ENCODE measurements at places on chromosomes 16 and 17.

- DNase-seq = no peak
Measured at GRCh38 chr16:69378760-69379159, 7.0 kb downstream of the TERF2 start.

DNA sequence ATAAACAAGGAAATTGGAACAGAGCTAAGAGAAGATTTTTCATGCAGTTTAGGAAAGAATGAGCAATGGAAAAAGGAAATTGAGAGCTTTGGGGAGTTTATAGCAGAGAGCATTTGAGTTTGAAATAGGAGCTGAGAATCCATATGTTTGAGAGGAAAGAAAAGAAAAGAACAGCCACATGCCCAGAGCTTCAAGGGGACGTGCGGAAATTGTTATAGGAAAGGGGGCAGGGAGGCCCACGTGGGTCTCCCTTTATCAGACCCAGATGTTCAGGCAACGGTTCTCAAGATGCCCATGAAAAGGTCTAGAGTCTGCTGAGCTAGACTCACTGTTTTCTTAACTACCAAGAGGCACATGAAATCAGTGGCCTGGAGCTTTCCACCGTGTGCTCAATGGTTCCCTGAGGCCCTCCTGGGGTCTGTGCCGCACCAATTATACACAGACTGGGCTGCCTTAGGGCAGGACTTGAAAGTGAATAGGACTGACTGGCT lies 31.2 kb downstream of the CHD9 start:
- DNase-seq = no peak

DNA sequence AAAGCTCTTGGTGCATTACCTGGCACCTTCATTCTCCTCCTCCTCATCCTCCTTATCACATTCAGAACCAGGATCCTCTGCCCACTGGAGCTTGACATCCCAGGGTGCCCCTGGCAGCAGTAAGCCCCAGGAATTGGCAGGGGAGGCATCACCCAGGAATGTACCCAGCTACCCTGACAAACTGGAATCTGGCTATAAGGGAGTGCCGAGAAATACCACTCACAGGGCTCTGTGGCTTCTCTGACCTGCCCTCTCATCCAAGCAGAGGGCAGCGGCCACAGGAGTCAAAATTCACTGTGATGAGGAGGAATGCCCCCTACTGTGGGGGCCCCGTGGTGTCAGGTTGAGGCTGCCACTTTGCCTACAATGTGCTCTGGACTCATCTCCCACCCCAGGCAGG lies 19.6 kb downstream of the MPP3 start:
- no peak for DNase-seq

DNA sequence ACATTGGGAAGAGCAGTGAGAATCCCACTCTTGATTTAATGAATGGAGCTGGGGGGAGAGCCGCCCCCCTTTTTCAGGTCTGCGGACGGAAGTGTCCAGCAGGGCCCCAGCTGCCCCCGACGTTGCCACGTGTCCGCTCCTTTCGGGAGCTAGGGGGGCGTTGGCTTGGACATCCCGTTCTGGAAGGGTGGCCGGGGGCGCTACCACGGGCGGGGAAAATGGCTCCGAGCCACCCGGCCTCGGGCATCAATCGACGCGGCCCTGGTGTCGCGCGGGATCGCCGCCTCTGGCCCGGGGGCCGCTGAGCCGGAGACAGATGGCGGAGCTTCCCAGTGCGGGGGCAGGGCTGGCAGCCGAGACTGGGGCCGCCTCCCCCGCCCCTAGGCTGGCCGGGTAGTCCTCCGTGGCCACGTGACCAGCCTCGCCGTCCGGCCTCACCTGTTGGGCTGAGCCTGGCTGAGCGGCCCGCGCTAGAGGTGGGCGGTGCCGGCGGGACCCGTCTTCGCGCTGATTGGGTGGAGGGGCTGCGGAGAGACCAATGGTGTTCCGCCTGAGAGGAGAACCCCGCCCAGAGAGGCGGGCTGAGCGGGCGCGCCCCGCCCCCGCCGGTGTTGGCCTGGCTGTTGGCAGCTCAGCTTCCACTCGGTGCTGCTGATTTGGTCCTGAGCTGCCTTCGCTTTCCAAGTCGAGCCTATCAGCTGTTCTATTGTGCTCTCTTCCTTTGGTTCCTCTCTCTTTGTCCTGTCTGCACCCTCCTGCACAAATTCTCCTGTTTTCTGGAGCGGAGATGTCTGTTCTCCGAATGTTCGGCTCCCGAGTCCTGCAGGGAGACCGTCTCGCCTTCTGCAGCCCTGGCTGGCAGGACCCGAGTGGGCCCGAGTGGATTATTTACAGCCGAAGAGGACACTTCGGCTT lies 8.3 kb downstream of the HS3ST3B1 start:
- DNase-seq = peak; percentile 96

- DNase-seq = no peak
Measured at GRCh38 chr17:16814439-16814838, 124.4 kb downstream of the CCDC144A start.

- DNase-seq = no peak
Measured at GRCh38 chr16:73043828-73044467, 4.0 kb downstream of the ZFHX3 start.

DNA sequence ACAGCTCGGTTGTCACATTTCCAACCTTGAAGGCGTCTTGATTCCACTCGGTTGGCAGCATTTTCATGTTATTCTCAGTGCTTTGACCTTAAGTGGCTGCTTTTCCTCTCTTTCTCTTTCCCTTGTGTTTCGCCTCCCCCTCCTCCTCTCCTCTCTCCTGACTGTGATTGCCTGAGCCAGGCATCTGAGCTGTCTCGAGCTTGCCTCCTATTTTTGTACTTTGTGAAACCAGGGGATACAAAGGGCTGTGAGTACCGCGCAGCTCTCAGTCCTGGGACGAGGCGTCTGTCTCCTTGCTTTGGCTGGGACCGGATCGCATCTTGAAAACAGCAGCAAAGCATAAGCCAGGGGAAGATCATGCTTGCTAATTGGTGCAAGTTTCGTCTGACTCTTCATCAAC lies 48.8 kb upstream of the SDK2 start:
- no peak for DNase-seq

GRCh38 chr16:69889295-69889964 lies 61.7 kb upstream of the CLEC18A start:
- no peak for DNase-seq

DNA sequence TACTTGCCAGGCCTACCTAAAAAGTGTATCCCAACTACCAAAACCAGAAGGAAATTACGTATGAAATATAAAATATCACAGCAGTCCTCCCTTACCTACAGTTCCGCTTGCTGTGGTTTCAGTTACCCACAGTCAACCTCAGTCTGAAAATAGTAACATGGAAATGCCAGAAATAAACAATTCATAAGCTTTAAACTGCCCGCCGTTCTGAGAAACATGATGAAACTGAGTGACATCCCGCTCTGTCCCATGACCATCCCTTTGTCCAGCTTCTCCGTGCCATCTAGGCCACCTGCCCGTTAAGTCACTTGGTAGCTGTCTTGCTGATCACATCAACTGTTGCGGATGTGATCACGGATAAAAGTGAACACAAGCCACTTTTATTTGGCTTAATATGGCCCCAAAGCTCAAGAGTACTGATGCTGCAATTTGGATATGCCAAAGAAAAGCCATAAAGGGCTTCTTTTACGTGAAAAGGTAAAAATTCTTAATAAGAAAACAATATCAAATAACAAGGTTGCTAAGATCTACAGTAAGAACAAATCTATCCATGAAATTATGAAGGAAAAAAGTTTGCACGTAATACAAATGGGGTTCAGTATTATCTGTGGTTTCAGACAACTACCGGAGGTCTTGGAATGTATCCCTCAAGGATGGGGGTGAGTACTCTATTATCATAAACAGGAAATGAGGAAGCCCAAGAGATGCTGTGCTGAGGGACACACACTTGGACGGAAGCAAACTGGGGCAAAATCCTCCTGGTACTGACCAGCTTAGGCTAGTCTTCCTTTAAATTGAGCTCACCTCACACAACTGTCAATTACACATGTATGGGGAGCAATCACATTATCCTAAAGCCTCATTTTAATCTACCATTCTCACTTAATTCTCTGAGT lies 8.2 kb downstream of the USP22 start:
- peak; percentile 31 for DNase-seq

- no peak for DNase-seq
Measured at GRCh38 chr17:41065829-41066624, at the start of gene KRTAP2-4. Gene KRTAP2-4, minus strand, starts transcription at chr17:41065879. Its CDS starts 34 bp downstream, at chr17:41065845.

DNA sequence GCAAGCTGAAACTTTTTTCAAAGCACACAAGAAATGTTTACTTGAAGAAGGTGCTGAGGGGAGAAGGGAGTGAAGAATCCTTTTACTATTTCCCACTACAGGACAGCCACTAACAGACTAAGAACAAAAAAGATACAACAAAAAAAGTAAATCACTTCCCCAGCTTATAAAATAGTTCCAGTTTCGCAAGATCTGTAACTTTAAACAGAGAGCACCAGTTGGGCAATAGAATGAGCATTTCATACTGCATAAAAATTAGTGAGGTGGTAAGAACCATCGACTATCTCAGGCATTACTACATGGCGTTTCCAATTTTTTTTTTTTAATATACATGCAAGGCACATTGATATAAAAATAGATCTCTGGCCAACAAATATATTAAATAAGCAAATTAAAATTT lies 11.1 kb downstream of the CRYBA1 start:
- DNase-seq = no peak

GRCh38 chr16:75745823-75746222 lies 19.5 kb upstream of the CPHXL start:
- DNase-seq = no peak

DNA sequence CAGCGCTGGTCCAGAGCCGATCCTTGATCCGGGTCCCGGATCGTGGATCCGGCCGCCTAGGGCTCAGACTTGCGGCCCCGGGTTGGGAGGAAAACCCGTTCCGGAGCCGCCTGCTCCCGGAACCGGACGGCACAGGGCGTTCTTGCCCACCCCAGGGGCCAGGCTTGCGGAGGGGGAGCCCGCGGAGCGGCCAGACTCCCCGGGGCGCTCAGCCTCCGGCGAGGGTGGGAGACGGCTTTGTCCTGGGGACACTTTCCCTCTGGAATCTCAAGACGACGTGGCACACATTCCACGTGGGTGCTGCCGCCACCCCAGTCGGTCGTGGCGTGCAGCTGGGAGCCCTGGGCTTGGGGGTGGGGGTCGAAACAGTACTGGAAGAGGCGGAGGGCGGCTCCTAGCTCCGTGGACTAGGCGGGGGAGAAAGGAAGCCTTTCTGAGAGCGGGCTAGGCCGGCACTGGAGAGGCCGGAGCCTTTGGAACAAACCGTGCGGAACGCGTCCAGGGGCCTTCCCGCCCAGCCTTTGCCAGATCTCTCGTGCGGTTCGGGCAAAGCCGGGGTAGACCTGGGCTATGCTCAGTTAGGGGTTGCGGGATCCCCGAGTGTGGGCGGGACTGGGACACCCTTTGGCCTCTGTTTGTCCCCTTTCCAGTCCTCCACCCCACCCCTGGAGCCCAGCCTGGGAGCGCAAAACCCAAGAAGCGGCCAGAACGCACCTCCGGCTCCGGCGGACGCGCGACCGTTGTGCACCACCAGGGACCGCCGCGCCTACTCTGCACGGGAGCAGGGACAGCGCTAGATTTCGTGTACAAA lies 26.5 kb downstream of the SREBF1 start:
- DNase-seq = no peak

- DNase-seq = no peak
Measured at GRCh38 chr16:49527611-49528010, 154.0 kb downstream of the C16orf78 start.

GRCh38 chr17:753418-753817 lies 1.4 kb upstream of the GEMIN4 start:
- DNase-seq = no peak

DNA sequence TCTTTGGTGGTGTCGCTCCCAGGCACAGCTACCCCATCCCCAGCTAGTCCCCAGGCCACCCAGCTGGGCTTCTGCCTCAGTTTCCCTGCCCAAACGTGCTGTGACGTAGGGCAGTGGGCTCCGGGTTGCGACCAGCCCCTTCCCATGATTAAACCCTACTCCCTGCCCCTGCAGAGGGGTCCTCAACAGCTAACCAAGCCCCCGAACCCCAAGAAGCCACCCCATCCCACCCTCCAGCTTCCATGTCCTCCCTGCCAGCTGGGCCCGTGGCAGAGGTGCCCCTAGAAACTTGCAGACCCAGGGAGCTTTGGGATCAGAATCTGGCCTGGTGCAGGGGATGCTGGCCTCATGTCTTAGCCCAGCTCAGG lies 879 bp upstream of the NTN3 start:
- DNase-seq = no peak

DNA sequence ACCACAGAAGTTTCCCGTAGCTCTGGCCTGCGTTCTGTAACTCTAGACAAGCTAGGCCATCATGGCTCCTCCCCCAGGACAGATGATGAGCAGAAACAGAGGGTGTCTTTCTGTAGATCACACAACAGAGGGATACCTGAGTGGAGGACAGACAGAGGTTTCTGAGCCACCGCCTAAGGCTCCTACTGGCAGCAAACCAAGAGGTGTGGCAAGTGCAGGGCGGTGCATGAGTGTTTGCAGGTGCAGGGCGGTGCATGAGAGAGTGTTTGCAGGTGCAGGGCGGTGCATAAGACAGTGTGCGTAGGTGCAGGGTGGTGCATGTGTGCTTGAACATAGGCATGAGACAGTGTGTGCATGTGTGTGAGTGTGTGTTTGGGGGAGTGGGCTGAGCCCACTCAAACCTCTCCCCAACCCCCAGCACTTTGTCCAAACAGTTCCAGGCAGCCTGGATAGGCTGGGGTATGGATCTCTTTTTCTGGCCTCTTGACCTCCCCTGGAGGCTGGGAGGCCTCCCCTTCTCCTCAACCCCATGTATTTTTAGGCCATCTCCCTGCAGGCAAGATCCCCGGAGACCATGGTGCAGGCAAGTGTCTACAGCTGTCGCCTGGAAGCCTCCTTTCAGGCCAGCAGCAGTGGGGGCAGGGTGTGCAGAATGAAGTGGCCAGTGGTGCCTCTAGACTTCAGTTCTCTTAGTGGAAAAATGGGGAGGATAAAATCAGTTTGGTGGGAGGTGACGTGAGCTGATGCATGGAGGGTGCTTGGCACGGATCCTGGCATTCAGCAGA lies 53.4 kb upstream of the CBX4 start:
- DNase-seq = no peak

GRCh38 chr17:18960803-18961511 lies 9.0 kb downstream of the SLC5A10 start:
- peak; percentile 82 for DNase-seq

DNA sequence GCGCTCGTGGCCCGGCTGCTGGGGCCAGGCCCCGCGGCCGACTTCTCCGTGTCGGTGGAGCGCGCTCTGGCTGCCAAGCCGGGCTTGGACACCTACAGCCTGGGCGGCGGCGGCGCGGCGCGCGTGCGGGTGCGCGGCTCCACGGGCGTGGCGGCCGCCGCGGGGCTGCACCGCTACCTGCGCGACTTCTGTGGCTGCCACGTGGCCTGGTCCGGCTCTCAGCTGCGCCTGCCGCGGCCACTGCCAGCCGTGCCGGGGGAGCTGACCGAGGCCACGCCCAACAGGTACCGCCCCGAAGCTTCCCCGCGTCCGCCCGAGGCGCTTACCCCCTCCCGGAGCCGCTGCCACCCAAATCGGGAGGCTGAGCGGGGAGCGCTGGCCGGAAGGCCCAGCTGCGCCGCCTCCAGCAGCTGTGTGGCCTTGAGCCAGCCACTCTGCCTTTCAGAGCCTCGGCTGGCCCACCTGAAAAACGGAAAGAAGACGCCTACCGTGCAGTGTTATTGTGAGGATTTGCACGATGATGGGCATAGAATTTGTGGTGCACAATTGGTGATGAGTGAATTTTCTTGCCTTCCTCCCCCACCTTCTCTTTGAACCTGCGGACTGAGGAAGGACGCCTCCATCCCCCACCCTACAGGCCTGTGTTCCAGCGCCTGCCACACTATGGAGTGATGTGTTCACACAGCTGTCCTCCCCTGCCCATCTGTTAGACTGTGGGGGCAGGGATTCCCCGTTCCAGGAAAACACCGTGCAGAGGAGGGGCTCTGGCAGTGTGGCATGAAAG lies 523 bp downstream of the NAGLU start:
- peak; percentile 75 for DNase-seq
